Vagina (tissue), 2 donors: ENCODE measurements at places on chromosomes 3 and 15. TPM values are rescaled to one million over a fixed set of nuclear protein-coding genes. Genes with fewer than 3 reads are reported as not detected.

The TAMM41 gene
- 27.5 TPM for total RNA-seq

DNA sequence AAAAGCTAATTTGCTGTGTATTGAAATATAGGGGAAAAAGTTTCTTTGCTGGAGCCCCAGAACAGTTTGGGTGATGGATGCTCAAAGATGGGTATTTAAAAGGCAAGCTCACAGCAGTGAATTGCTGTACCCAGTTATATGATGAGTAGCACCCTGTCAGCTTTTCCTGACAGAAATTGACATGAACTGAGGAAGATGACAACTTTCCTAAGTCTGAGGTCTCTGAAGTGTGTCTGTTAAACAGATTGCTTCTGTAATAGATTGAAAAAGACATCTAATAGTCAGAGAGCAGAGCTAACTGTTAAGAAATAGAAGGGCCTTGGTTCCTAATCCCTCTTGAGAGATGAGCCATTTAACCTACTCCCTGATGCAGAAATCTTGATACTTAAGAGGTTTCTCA lies 1278.0 kb upstream of the ALCAM start:
- H3K27me3 ChIP-seq, result no peaks in the 10 kb centered on the region
- H3K36me3 ChIP-seq, result no peaks in the 10 kb centered on the region
- DNase-seq, result no peak

GRCh38 chr3:139132976-139133375 lies 88.3 kb upstream of the PRR23C start:
- DNase-seq, result no peak
- no peak overlapping the region for H3K4me3 ChIP-seq
- H3K27me3 ChIP-seq, result no peaks in the 10 kb centered on the region
- no peak overlapping the region for H3K27ac ChIP-seq
- H3K4me1 ChIP-seq, result no peaks in the 10 kb centered on the region
- no peaks in the 10 kb centered on the region for H3K36me3 ChIP-seq

DNA sequence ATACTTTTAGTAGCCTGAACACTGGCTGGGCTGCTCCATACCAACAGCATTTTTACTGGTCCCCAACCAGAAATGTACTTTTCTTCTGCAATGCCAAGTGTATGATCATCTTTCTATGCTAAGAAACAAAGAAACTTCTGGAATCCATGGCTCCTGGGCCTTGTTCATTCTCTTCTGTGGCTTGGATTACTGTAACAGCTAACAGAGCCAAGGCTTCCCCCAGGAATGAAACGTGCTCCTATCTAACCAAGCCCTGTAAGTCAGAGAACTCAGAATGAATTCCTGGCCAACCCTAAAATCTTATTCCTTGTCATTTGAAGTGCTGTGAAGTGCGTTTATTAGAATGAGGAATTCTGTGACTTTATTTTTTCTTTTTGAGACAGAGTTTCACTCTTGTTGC lies 102.9 kb upstream of the RAD18 start:
- no peaks in the 10 kb centered on the region for H3K4me1 ChIP-seq
- no peak for DNase-seq
- H3K27ac ChIP-seq, result no peak overlapping the region
- no peaks in the 10 kb centered on the region for H3K27me3 ChIP-seq
- H3K4me3 ChIP-seq, result no peak overlapping the region

GRCh38 chr15:39411102-39411989 lies 169.5 kb upstream of the THBS1 start:
- no peak overlapping the region for H3K4me3 ChIP-seq
- H3K4me1 ChIP-seq, result no peaks in the 10 kb centered on the region
- H3K27ac ChIP-seq, result no peak overlapping the region
- H3K36me3 ChIP-seq, result no peaks in the 10 kb centered on the region

The RGMA gene
- 21.6 TPM for total RNA-seq

GRCh38 chr15:67456677-67457529 lies 64.0 kb upstream of the C15orf61 start:
- no peaks in the 10 kb centered on the region for H3K4me1 ChIP-seq
- DNase-seq, result no peak
- no peaks in the 10 kb centered on the region for H3K36me3 ChIP-seq
- H3K27me3 ChIP-seq, result no peaks in the 10 kb centered on the region
- no peak overlapping the region for H3K4me3 ChIP-seq
- no peak overlapping the region for H3K27ac ChIP-seq

The WDR93 gene
- total RNA-seq, result not detected

The LPP gene
- 248 TPM for total RNA-seq

DNA sequence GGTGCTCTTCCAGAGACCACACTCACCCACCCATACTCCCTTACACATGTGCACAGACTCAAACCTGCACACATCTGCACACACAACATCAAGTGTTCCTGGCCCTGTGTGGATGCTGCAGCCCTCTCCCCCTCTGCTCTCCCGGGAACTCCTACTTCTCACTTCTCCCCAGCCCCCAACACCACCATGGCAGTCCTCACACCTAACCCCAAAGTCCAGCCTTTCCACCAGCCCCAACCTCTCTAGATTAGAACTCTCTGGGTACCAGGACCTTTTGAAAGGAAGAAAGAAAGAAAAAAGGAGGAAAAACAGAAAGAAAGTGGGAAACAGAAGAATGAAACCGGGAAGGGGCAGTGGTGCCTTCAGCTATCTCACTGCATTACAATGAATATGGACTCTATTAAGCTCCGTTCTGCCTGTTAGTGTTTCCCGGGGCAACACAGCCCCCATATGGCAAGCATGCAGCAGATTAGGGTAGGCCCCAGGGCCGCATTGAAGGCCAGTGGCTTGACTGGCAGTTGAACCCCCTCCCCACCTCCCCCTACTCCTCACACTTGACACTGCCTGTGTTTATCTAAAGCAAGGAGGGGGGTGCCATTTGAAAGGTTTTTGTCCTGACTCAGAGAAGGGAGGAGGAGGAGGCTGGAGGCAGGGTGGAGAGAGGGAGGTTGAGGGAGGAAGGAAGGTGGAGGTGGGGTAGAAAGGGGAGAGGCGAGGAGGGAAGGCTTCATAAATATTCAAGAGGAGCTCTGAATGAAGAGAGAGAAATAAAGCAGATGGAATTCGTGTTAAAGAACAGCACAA lies 30.1 kb downstream of the BOC start:
- peaks cover 62% of the 10 kb centered on the region for H3K4me1 ChIP-seq
- DNase-seq, result peak; percentile 81
- H3K27ac ChIP-seq, result peak overlapping the region; percentile 71
- no peaks in the 10 kb centered on the region for H3K27me3 ChIP-seq
- peak overlapping the region; percentile 7 for H3K4me3 ChIP-seq

The ZNF445 gene
- total RNA-seq, result 8.8 TPM

DNA sequence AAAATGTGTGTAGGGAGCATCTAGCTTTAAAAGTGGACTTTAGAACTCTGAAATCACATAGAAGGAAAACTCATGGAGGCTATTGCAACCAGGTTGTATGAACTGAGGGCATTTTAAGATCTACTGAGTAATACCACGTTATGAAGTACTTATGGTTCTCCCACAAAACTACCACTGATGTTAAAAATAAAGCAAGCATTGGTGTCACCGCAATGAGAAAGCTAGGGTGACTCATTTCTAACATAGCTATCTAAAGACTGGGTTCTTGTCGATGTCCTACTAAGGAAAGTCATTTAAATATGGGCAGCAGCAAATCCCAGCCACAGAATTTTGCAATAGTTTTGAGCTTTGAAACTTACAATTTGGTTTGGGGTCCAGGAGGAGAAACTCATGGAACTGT lies 584.8 kb downstream of the DIPK2A start:
- H3K4me3 ChIP-seq, result no peak overlapping the region
- H3K27ac ChIP-seq, result no peak overlapping the region
- H3K36me3 ChIP-seq, result no peaks in the 10 kb centered on the region
- no peak for DNase-seq
- H3K4me1 ChIP-seq, result no peaks in the 10 kb centered on the region

DNA sequence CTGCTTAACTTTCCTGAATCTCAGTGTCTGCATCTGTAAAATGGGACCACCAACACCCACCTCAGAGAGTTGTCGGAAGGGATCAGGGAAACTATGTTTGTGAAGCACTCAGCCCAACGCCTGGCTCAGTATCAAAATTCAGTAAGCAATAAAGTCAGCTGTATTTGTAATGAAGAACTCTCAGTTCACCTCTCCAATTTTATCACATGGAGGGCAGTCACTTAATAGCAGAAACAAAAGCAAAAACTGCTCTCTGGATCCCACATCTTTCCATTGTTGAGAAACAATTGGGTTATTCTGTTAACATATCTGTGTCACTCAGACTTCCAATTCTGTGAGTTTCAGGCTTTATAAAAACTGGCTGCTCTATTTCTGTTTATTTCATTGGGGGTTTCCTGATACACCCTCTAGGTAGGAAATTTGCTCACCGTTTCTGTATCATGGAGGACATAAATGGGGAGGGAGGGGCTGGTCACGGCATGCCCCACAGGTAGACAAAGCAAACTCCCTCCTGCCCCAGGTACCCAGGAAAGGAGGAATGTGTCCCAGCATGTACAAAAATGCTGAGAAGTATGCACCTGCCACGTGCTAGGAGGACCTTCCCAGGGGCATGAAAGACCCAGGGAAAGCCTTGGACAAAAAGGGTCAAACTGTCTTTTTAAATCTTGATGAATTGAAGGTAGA lies 81.4 kb upstream of the LMOD3 start:
- H3K4me3 ChIP-seq, result no peak overlapping the region
- DNase-seq, result no peak
- H3K4me1 ChIP-seq, result peaks cover 5% of the 10 kb centered on the region
- H3K36me3 ChIP-seq, result no peaks in the 10 kb centered on the region
- no peak overlapping the region for H3K27ac ChIP-seq
- no peaks in the 10 kb centered on the region for H3K27me3 ChIP-seq

The ITPKA gene
- not detected for total RNA-seq

GRCh38 chr15:68382286-68383007 lies 49.5 kb downstream of the ITGA11 start:
- no peaks in the 10 kb centered on the region for H3K36me3 ChIP-seq
- peaks cover 25% of the 10 kb centered on the region for H3K4me1 ChIP-seq
- H3K4me3 ChIP-seq, result no peak overlapping the region
- H3K27ac ChIP-seq, result peak overlapping the region; percentile 28
- peak; percentile 61 for DNase-seq
- H3K27me3 ChIP-seq, result no peaks in the 10 kb centered on the region

The GOLGA8B gene
- total RNA-seq, result 68.0 TPM

DNA sequence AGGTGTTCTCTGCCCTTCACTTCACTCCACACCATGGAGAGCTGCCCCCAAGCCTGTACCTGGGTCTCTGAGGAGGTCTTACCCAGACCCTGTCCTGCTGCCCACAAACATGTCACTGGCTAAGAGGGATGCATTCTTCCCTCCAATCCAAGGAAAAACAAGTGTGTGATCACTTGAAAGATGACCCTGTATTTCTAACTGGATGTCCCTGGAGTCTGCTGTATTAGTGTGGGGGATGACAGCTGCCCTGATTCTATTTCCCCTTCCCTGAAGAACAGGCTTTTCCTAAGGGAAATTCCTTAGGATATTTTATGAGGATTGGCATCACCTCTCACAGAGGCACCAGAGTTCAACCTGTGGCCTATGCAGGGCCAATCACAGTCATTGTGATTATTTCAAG lies 55.0 kb upstream of the GATA2 start:
- H3K27ac ChIP-seq, result no peak overlapping the region
- DNase-seq, result no peak
- H3K36me3 ChIP-seq, result no peaks in the 10 kb centered on the region
- H3K4me1 ChIP-seq, result peaks cover 10% of the 10 kb centered on the region

The TTLL13 gene
- not detected for total RNA-seq

The NGRN gene
- 59.2 TPM for total RNA-seq

- no peaks in the 10 kb centered on the region for H3K36me3 ChIP-seq
- no peak overlapping the region for H3K27ac ChIP-seq
- peaks cover 8% of the 10 kb centered on the region for H3K4me1 ChIP-seq
- DNase-seq, result no peak
These were observed 1.4 kb upstream of the CRABP1 start for GRCh38 chr15:78338781-78339180.

GRCh38 chr3:109618766-109619378 lies 281.5 kb upstream of the DPPA4 start:
- H3K27me3 ChIP-seq, result no peaks in the 10 kb centered on the region
- no peaks in the 10 kb centered on the region for H3K4me1 ChIP-seq
- no peaks in the 10 kb centered on the region for H3K36me3 ChIP-seq
- H3K27ac ChIP-seq, result no peak overlapping the region
- H3K4me3 ChIP-seq, result no peak overlapping the region

The CLDN16 gene
- 0.49 TPM for total RNA-seq

The EPB42 gene
- total RNA-seq, result not detected

- DNase-seq, result no peak
- H3K36me3 ChIP-seq, result no peaks in the 10 kb centered on the region
- peaks cover 18% of the 10 kb centered on the region for H3K4me1 ChIP-seq
- H3K27me3 ChIP-seq, result no peaks in the 10 kb centered on the region
- H3K4me3 ChIP-seq, result no peak overlapping the region
These were observed 7.8 kb downstream of the DCBLD2 start for GRCh38 chr3:98893740-98894139.

DNA sequence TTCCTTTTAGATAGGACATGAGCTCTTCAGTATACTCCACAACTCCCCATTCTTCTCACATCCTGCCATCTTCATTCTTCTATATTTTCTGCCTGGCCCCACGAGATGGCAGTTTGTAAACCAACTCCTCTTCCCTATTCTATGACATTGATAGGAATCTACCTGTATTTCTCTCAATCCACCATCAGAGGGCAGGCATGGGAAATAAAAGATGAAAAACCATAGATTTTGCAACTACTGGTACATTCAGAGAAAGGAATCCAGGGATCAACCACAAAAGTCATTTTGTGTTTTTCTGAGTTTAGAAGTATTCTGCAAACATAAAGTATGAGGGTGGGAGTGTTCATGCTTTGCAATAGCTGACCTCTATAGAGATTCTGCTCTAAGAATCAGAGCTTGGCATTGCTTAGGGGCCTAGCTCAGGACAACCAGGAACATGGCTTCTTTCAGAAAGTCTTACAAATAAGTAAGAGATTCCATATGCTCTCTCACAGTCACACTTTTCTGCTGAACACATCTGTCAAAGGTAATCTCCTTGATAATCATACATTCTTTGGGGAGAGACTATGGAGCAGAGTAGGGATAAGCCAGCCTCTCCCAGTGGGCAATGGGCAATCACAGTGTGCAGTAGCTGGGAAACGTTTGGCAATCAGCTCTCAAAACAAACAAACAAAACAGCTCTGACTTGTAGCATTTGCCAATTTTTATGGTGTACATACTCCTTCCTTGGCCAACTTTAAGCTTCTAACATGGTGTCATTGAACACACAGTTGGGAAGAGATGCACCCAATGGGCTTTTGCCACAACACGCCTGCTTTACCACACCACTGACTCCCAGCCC lies 43.1 kb upstream of the SLC25A36 start:
- no peak for DNase-seq
- no peaks in the 10 kb centered on the region for H3K36me3 ChIP-seq
- H3K4me1 ChIP-seq, result no peaks in the 10 kb centered on the region
- no peak overlapping the region for H3K27ac ChIP-seq

GRCh38 chr15:52180196-52180835 lies 10.9 kb downstream of the GNB5 start:
- no peaks in the 10 kb centered on the region for H3K27me3 ChIP-seq
- peak overlapping the region; percentile 95 for H3K27ac ChIP-seq
- DNase-seq, result no peak
